ENCODE measurements at places on chromosomes 5 and 9.

DNA sequence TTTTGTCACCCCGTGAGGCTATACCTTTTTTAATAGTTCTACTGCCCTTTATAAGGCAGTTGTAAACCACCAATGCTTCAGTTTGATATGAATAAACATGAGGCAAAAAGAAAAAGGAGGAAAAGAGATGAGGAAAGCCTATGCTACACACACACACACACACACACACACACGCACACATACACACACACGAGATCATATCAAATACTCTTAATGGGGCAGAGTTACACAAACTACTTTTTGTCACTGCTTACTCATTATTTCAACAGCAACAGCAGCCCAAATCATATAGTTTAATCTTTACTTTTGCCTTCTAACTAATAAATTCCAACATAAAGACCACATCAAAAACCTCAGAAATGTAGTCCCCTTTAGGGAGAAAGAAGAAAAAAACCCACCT lies 116.8 kb upstream of the PAM start:
- no peak for DNase-seq

DNA sequence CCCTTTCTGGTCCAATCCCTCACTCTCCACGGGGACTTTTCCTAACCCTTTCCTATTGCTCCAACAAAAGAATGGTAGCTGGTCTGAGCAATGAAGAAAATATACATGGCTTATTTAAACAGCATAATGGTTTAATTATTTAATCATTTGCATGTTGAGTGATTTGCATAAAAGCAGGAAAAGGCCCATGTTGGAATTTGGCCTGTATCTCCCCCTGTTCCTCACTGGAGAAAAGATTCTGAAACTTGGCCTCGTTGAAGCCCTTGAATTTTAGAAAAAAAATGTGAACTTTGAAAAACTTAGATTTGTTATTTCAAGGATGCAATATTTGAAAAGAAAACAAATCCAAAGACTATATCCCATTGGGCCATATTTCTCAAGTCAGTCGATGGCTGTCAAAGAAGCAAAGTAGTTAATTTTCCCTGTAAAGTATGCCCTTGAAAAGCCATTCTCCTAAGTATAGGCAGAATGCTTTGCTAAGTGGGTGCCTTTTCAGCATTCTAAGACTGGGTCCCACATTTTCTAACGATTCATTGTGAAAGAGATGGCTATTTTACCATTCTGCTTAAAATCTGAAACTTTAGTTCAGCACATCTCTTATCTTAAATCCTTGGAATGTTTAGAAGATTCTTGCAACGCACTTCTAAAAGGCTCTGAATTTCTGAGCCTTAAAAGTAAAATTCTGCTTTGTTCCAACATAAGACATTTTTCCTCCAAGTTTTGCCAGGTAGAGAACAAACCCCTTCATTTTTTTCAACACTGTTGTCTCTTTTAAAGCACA lies 428.8 kb downstream of the ARHGEF28 start:
- DNase-seq: no peak

DNA sequence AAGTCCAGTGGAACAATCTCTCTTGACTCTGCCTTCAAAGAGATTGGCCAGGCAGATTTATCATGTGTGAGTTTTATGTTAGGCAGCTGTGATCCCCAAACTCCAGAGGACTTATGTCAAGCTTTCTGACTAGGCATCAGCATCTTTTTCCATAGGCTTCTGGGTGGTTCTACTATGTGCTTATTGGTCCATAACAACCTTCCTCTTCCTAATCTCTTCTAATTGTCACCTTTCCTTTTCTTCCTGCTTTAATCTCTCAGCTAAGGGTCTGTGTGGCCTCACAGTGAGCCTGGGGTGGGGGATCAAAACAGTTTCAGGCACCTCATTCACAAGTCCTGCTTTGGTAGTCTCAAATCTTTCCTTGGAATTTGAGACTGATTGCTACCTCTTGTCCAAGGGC lies 170.9 kb upstream of the CHD1 start:
- DNase-seq: no peak

GRCh38 chr9:89815903-89816573 lies 211.2 kb downstream of the GADD45G start:
- DNase-seq: no peak

- DNase-seq: no peak
Measured at GRCh38 chr5:125465703-125466102, 719.3 kb upstream of the ZNF608 start.

DNA sequence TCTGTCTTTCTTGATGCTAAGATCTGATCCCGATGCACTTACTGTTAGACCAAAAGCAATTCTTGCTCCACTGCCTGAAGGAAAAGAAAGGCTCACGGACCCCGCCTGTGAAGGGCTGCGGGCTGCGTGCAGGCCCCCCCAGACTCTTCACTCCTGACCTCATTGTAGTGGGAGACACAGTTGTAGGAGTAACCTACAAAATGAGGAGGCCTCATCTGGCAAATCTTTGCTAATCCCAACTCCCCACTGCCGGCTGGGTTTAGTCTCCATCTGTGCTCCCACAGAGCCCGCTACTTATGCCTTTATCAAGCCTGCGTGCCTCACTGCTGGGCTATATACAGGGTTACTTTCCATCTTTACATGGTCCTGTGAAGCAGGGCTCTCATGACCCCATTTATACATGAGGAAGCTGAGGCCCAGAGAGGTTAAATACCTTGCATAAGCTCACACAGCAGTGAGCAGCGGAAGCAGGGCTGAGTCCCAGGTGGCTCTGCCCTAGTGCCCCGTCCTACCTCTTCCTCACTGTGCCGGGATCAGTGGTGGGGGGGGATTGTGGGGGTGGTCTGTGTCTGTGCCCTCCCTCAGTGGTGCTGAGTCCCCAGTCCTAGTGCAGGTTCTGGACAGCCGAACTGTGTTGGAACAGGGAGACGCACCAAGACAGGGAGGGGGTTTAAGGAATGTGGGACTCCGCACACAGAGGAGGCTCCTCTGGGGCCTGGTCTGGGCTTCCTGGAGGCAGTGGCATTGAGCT lies 43.9 kb upstream of the RNF130 start:
- peak; percentile 19 for DNase-seq

GRCh38 chr9:116230051-116230632 lies 76.6 kb downstream of the PAPPA start:
- DNase-seq: no peak

DNA sequence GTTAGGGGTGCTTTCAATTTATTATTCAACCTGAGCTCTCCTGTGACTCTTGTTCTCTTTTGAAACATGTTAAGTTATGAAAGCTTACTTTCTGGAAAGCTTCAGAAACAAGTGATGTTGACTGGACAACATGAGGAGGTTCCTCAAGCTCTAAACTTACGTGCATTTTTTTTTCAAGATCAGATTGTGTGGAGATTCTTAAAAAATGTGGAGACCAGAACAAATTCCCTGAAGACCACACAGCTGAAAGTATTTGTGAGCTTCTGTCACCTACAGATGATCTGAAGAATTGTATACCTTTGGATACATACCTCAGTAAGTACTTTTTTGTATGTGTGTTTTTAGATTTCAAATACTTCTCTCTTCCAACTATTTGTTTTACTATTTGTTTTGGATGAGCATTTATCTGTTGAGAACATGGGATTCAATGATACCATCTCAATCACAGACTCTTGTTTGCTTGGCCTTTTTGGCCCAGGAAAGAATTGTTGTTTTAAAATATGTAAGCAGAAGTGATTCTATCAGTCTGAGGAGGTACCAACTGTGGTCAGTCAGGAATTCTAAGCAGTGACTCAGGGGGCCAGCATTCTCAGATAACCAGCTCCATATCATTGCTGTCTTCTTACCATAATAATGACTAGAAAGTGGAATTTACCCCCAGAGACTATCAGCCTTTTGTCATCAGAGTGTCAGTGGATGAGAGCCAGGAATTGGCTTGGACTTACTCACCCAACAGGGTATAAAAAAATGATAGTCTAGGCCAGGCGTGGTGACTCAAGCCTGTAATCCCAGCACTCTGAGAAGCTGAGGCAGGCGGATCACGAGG lies 34.4 kb upstream of the GLIPR2 start:
- no peak for DNase-seq

- no peak for DNase-seq
Measured at GRCh38 chr5:144101616-144102015, 68.8 kb downstream of the YIPF5 start.

- DNase-seq: no peak
Measured at GRCh38 chr9:16752601-16753000, 117.9 kb downstream of the BNC2 start.

- DNase-seq: no peak
Measured at GRCh38 chr9:132582276-132582785, at the start of gene BARHL1. TSS of gene BARHL1 (plus strand) at chr9:132582606. CDS start at chr9:132582798, 192 bp downstream.

- no peak for DNase-seq
Measured at GRCh38 chr5:75351139-75351926, 14.3 kb downstream of the HMGCR start.

DNA sequence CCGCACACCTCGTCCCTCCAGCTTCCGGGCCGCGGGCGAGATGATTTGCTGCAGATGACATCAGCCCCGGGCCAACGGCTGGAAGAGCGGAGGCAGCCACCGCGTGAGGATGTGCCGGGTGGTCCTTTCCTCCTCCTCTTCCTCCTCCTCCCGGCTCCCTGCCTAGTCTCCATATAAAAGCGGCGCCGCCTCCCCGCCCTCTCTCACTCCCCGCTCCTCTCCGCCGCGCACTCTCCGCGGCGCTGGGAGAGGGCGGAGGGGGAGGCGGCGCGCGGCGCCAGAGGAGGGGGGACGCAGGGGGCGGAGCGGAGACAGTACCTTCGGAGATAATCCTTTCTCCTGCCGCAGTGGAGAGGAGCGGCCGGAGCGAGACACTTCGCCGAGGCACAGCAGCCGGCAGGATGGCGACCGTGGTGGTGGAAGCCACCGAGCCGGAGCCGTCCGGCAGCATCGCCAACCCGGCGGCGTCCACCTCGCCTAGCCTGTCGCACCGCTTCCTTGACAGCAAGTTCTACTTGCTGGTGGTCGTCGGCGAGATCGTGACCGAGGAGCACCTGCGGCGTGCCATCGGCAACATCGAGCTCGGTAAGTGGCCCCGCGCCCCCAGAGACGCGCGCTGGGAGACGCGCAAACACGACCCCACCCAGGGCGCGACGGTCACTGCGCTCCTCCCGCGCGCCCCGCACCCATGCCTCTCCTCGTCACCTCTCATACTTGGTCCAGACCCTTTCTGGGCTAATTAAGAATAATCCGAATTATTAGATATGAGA lies at the start of gene MAP1B:
Gene MAP1B (plus strand): TSS at position 345 of the 770 bp plus-strand sequence. CDS start 57 bp downstream, at position 402.
- DNase-seq: peak; percentile 91

DNA sequence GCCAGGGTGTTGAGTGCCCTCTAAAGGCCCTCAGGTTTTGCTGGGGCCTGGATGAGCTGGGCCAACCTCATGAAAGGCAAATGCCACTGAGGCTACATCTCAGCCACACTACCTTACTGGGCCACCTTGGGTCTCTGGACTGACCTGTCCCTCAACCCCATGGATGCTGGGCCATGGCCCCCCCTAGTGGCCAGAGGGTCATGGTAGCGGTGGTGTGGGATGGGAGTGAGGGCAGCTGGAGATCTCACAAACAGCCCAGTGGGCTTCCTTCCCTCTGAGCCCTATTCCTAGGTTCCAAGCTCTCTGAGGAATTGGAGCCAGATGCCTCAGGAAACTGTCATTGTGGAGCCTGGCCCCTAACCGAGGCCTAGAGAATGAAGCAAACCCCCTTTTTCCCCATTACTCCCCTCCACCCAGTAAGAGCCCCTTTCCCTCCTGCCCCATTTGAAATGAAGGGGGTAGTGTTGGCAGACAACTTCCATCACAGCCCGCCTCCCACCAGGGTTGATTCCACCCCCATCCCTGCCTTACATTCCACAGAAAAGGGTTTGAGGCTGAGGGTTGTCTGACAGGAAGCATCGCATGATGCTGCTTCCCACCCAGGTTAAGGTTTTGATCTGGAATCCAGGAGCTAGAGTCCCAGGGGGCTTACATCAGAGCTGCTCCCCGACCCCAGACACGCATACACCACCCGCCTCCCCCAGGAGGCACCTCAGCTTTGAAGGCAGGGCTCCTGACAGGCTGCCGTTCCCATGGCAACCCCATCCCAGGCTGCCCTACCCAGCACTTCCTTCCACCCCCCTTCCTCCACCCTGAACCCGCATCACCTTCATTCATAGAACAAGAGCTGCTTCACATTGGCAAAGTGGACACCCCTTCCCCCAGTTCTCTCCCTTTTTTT lies 63.9 kb downstream of the PCDH1 start:
- DNase-seq: peak; percentile 51

DNA sequence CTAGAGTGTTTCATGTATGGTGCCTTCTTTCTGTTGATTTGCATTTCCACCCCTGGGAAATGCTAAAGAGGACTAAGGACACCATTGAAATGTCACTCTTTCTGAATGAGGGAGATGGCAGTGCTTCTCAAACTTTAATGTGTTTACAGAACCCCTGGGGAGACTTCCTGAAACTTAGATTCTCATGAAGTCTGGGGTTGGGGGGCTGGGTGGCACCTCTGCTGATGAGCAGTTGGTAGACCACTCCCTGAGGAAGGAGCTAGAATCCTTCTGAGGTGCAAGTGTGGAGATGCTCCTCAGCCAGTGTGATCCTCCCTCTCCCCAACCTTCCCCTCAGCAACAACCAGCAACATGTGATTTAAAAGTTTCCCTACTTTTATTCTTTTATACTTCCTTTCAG lies 546.8 kb downstream of the LRRC70 start:
- no peak for DNase-seq

DNA sequence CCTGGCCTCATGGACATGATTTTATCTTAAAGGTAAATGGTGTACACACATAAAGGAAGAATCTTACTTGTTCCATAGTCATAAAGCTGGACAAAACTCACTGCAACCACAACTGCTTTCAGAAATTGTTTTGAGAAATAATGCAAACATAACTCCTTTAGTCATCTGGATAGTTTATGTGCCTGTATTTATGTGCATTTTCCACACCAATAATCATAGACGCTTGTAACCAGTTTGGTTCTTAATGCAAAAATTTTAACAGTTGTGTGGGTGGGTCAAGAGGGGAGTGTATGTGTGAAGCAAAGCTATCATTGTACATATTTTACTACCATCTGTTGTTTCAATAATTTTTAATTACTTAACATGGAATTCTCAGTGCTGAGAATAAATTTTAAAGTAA lies 80.1 kb downstream of the EFNA5 start:
- no peak for DNase-seq

DNA sequence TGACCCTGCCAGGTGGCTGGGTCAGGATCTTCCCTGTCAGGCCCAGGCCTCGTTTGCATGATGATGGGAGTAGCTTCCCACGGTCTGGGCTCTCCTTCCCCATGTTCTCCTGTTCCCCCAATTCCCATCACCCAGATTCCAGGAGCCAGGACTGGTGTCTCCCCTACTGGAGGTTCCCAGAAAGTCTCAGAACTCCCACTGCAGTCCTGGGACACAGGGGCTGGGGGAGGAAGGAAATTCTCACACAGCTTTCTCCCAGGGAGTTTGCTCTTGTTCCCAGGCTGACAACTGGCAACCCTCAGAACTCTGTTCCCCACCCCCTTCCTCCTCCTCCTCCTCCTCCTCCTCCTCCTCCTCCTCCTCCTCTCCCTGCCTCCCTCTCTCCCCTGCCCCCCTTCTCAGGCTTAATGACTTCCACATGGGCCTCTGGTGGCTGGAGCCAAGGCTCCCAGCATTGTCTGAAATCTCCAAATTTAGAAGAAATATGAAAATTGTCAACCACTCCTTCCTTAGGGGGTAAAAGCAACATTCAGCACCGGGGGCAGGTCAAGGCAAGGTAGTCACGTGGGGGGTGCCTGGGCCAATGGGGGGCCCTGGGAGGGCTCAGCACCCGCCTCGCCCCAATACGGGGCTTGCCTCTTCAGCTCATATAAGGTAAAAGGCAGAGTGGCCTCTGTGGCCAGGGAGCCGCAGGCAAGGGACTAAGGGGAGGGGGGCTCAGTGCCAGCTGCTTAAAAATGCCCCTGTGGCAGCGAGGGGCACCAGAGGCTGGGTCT lies 27.3 kb upstream of the IL17B start:
- DNase-seq: peak; percentile 95

- no peak for DNase-seq
Measured at GRCh38 chr9:92749934-92750315, 14.7 kb downstream of the BICD2 start.

GRCh38 chr9:95979446-95979845 lies 104.0 kb downstream of the ERCC6L2 start:
- no peak for DNase-seq

All from kidney (tissue), 22 donors.